ENCODE measurements at places on chromosomes 6 and 20.

DNA sequence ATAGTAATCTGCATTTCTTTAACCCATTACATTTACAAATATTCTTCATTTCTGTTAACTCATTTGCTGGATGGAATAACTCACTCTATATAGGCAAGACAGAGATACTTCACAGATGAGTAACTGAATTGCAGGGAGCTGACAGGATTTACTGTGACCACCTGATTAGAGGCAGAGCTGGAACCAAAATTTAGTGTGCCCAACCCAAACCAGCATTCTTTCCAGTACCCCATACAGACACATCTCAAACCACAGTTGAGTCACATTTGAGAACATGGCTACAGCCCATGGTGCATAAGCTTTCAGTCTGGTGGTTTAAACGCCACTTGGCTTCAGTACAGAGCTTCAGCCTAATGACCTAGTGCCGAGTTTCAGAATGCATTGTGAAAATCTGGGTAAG lies 138.4 kb upstream of the TENT5A start:
- H3K4me3 ChIP-seq, result no peak overlapping the region
- DNase-seq, result no peak
- H3K27ac ChIP-seq, result no peak overlapping the region
- H3K36me3 ChIP-seq, result no peaks in the 10 kb centered on the region
- H3K27me3 ChIP-seq, result no peaks in the 10 kb centered on the region

DNA sequence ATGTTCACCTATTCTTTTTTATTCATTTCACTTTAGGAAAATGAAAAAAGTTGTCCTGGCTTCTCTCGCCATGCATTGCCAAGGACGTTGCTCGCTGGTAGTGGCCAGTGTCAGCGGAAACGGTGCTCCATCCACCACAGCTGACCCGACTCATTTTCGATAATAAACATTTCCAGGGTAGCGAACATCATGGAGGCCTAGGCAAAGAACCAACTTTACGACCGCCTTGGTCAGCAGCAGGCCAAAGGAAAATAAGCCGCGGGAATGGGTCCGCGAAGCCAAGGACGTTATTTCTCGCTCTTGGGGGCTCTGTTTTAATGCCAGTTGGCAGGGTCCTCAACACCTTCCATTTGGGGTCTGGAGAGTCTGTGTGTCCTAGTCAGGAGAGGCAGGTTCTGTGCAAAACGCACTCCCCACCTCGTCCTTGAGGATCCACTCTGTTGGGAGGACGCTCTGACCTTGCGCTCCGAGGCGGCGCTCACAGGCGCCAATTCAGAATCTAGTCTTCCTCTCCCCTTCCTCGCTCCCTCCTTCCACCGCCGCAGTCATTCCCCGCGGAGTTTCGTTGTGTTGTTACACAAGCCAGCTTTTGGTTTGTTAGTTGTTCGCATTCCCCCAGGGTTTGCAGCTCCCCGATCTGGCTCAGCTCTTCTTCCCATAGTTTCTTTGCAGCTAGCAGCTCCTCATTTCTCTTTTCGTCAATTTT lies 4.1 kb upstream of the PAX1 start:
- H3K27ac ChIP-seq, result no peak overlapping the region
- no peak for DNase-seq
- peaks cover 4% of the 10 kb centered on the region for H3K4me1 ChIP-seq
- H3K27me3 ChIP-seq, result peaks cover 82% of the 10 kb centered on the region
- H3K4me3 ChIP-seq, result no peak overlapping the region

DNA sequence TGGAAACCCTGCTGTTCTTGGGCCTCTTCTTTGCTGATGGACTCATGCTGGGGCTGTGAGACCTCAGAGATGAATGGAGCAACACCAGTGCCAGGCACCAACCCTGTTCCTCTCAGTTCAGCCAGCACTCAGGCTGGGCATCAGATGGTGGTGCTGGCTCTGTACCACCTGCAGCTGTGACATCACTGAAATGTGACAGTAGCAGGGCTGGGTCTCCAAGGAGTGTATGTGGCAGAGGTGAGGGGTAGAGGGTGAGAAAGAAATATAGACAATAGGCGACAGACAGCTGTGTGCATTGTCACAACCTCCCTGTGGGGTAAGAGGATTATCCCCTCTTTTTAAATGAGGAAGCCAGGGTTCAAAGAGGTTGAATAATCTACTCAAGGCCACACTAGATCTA lies at the start of gene TP53TG5:
Gene TP53TG5, minus strand, starts transcription at position 135 of the 400 bp plus-strand sequence. Its CDS starts 89 bp downstream, at position 46.
- H3K4me1 ChIP-seq, result peaks cover 3% of the 10 kb centered on the region
- no peak for DNase-seq
- H3K27me3 ChIP-seq, result no peaks in the 10 kb centered on the region
- peaks cover 4% of the 10 kb centered on the region for H3K36me3 ChIP-seq

- H3K27ac ChIP-seq, result no peak overlapping the region
- H3K36me3 ChIP-seq, result no peaks in the 10 kb centered on the region
- H3K27me3 ChIP-seq, result no peaks in the 10 kb centered on the region
Measured at GRCh38 chr6:103872233-103872632, 987.5 kb downstream of the HACE1 start.

DNA sequence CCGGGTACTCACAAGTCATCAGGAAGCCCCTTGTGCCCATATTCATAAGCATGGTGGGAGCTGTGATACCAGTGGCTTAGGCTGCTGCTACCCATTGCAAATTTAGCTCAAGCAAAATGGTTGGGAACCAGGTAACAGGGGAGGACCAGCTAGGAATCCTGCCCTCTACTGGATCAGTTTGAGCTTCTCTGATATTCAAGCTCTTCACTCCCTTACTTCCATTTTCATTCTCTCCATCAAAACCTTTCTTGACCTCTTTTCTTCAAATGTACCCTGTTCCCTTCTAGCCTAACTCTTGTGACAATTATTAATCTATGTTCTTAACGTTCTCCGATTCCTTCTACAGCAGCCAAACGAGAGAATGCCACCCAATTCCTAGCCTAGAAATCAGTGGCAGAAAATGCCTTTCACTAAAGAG lies 9.7 kb downstream of the NOL7 start:
- H3K27ac ChIP-seq, result no peak overlapping the region
- peak; percentile 62 for DNase-seq
- H3K4me3 ChIP-seq, result no peak overlapping the region
- no peaks in the 10 kb centered on the region for H3K27me3 ChIP-seq

DNA sequence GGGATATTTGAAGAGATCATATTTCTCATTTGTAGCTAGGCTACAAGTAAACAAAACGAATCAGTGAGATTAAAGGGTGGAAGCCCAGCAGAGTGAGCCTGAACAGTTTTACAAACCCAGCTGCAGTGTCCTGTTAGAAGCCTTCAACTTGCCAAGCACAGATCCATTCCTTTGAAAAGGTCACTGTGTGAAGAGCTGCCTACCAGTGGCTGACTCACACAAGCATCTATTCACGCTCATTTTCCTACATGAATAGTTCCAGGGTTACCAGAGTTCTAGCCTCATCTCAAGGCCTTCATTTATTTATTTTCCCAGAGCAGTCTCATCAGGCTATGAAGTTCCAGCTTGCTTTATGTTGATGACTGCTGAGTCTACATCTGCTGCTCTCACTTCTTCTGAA lies 25.7 kb upstream of the MLIP start:
- H3K4me1 ChIP-seq, result no peaks in the 10 kb centered on the region
- H3K4me3 ChIP-seq, result no peak overlapping the region
- H3K27me3 ChIP-seq, result peaks cover 2% of the 10 kb centered on the region

- peaks cover 5% of the 10 kb centered on the region for H3K4me1 ChIP-seq
- H3K4me3 ChIP-seq, result no peak overlapping the region
Measured at GRCh38 chr20:48680650-48681049, 147.1 kb downstream of the PREX1 start.
